ENCODE measurements at places on chromosomes 11 and 22.

DNA sequence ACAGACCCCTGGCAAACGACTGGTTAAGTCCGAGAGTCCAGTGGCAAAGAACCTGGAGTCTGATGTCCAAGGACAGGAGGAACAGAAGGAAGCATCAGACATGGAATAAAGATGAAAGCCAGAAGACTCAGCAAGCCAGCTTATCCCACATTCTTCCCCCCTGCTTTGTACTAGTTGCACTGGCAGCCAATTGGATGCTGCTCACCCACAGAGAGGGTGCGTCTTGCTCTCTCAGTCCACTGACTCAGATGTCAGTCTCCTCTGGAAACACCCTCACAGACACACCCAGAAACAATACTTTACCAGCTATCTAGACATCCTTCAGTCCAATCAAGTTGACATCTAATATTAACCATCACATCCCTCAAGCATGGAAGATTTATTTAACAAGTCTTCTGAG lies 1265.8 kb upstream of the CNTN5 start:
- no peak for DNase-seq

GRCh38 chr11:10493041-10493663 lies 38.1 kb downstream of the AMPD3 start:
- no peak for DNase-seq

- DNase-seq, result no peak
These were observed 187.2 kb downstream of the MAML2 start for GRCh38 chr11:96155627-96156378.

DNA sequence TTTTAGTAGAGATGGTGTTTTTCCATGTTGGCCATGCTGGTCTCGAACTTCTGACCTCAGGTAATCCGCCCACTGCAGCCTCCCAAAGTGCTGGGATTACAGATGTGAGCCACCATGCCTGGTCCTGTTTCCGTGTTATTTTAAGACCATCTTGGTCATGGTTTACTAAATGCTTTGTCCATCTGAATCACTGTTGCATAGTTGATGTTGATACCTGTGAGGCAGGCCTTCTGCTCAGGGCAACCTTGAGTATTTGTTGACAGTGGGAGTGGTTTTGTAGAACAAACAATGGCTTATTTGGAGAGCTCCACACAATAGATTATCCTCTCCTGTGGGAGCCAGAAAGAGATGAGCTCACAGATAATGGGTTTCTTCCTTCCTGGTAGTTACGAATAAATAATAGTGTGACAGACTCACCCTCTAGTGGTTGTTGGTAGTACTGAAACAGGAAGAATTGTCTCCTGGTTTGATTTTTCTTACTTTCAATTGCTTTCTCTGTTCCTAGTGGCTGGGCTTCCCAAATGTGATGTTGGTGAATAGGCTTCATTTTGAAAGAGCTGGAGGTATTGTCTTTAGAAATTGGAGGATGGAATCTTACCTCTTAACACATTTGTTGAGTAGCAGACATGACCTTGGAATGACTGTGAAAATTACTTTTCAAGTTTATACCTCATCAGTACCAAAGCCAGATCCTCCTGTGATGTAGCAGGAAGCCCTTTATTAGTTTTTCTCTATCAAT lies 39.0 kb downstream of the CTNND1 start:
- no peak for DNase-seq

- DNase-seq, result no peak
These were observed 504.6 kb upstream of the B3GAT1 start for GRCh38 chr11:134916421-134917213.

GRCh38 chr22:22214819-22215329 lies 29.7 kb upstream of the VPREB1 start:
- no peak for DNase-seq
